ENCODE measurements at places on chromosomes 2 and 18.

DNA sequence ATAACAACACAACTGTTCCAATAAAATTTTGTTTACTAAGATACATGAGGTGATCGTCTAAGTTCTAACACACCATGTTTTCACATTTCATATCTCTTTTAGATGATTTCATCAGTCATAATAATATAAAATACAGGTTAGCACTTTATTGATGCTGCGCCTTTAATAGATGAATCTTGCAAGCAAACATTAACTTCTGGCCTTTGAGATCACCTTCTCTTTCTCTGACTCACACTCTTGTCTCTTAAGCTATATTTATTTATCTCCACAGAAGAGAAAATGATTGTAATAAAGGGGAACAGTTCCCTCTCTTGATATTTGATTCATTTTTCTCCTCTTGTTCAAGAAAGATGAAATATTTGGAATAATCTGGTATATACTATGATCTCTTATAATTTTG is 603.3 kb upstream of the POU3F3 start:
- no peak for DNase-seq

DNA sequence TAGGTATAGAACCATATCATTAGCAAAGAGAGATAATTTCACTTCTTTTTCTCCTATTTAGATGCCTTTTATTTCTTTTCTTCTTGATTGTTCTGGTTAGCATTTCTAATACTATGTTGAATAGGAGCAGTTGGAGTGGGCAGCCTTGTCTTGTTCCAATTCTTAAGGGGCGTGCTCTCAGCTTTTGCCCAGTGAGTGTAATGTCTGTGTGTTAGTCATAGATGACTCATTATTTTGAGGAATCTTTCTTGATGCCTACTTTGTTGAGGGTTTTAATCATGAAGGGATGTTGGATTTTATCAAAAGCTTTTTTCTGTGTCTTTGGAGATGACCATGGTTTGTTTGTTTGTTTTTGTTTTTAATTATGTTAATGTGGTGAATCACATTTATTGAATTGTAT is 1453.1 kb upstream of the SLC39A10 start:
- DNase-seq = no peak

- no peak for DNase-seq
These were observed 510.4 kb downstream of the LRP1B start for GRCh38 chr2:141620372-141620771.

DNA sequence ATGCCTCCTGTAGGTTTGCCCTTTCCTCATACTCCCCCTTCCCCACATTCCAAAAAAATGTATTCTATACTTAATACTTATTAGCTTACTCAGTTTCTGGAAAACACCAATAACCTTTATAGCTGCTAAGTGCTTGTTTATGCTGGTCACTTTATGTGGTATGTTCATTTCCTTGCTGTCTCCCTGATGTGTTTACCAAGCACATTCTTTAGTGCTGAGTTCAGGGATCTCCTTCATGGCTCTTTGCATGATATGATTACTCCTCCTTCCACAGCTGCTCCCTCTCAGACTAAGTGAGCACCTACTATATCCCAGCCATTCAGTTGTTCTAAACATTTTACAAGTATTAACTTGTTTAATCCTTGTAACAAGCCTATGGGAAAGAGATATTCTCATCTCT is 698.3 kb upstream of the FANCL start:
- DNase-seq = no peak

DNA sequence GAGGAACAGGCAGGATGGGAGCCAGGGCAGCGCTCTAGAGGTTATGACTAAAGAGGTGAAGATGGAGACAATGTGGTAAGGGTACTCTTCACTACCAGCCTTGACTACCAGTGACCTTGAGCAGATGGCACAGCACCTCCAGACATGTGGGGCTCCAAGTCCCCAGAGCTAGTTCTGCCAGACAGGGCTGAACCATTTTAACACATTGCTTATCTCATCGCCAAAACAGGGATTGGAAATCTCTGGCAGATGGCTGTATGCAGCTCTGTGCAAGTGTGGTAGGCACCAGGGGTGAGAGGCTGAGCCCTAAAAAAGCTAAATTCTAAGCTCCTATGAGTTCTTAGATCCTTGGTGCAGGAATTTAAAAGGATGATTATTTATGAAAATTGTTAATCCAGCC is 41.3 kb downstream of the FSHR start:
- DNase-seq = peak; percentile 57

GRCh38 chr2:133838642-133839365 is 270.5 kb upstream of the NCKAP5 start:
- DNase-seq = no peak

GRCh38 chr18:34862561-34862960 is 152.5 kb downstream of the DTNA start:
- no peak for DNase-seq

DNA sequence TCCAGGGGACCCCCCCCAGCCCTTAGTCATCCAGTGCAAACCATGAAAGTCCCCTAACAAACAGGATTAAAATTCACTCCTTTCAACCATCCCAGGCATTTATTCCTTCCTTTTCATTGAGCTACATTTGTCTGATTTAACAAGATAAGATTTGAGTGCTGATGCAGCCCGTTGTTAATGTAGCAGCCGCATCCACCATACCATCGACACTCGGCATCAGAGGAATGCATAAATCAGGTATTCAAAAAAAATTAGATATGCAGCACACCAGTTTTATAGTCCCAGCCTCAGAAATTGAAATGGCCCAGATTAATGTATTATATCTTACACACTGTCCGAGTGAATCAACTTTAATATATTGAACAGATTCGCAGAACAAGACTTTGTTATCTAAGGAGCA is 676.5 kb upstream of the FANCL start:
- DNase-seq = no peak

- DNase-seq = peak; percentile 86
These were observed at the start of gene KCNG3 for GRCh38 chr2:42493468-42494354. Gene KCNG3 (minus strand): TSS chr2:42493982. CDS start chr2:42493501, 481 bp downstream.

DNA sequence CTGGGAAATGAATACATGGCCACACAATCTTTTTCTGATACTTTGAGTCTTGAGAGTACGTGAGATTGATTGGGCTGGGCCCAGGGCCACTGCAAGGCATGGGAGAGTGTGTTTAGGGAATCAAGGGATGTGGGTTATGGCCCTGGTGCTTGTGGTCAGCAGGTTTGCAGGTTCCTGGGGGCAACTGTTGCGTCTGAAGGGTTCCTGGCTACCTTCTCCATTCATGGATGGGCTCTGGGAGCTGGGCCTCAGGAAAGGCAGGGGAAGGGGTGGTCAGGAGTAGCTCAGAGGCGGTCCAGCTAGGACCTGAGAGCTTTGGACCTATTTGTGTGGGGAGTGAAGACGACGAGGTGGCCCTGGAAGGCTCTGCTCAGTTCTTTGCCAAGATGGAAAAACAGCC is 8.4 kb upstream of the ZAP70 start:
- DNase-seq = no peak

DNA sequence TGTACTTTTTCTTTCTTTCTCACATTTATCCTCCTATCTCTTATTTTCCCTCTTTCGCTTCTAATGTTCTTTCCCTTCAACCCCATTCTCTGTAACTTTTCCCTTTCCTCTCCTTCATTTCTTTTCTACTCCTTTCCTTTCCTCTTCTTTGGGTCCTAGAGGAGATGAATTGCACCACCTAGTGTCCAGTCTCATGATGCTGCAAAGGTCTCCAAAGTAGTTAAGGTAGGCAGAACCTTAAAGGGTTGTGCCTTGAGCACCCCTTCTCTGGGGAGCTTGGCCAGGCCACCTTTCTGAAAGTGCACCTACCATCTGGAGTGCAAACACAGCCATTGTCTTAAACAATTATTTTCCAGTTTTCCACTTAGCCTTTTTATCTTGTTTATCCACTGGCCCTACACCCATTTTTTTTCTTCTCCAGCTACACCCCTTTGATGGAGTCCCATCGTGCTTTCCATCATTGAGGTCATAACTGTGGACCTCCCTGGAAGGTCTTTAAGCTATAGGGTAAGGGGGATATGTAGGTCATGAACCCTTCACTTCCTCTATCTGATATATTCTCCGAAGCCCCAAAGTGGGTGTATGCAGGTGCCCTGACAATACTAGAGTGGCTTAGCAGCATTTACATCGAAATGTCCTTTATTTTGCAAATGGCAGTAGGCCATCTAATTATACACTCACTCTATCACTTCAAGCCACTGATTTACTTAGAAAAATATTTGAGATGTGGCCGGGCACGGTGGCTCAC is 155.9 kb downstream of the ESCO1 start:
- peak; percentile 20 for DNase-seq

DNA sequence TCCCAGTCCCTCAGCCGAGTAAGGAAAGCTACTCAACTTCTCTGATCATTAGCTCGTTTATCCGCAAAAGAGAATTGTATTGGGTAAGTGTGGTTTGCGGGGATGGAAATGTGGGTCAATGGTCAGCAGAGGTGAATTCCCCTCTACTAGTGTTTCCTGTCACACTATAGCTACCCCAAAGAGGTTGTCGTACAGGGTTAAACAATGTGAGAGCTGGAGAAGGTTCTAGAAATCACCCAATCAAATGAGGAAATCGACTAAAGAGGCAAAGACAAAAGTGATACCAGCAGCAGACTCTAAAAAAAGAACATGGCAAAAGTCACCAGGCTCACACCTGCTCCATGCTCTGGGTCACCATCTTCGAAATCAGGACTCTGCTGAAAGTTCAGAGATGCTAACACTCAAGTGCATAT is 144.7 kb upstream of the ITGA4 start:
- DNase-seq = no peak

DNA sequence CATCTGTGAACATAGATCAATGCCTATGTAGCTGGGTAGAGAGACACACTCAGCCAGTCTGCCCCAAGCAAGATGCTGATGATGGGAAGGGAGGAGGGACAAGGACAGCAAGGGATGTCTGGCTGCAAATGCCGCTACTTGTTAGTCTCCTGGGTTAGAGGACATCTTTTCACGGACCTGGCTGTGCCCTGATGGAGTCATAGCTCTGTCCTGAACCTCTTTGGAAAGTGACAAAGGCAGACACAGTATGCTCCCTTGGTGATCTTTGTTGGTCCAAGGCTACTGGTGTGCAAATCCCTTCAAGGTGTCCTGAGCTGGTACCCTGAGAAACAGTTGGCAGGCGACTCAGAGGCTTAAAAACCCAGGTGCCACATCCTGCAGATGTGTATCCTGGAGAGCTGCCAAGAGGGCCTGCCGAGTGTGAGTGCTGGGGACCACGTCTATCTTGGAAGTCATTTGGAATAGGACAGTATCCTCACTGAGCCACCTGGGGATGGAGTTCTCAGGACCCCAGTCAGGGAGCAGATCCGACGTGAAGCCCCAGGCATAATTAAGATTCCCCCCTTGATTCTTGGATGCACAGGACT is 10.8 kb downstream of the FOSL2 start:
- peak; percentile 56 for DNase-seq

- DNase-seq = no peak
These were observed 124.4 kb upstream of the SETBP1 start for GRCh38 chr18:44556296-44556695.

DNA sequence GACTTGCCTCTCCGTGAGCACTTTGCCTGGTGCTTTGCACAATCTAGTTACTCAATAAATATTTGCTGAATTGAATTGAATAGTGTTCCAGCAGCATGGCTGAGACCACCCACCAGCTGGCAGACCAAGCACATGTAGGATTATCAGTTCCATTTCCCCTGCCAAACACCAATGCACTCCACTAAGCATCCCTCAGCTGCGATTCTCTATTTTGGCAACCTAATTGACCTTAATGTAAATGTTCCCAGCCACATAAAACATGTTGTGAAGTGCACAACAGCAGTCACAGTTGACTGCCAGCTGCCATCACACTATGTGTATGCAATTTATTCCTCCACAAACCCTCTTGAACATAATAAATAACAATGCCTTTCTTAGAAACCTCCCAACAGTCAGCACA is 1879.4 kb upstream of the PIK3C3 start:
- DNase-seq = no peak

GRCh38 chr2:17136231-17136630 is 382.0 kb downstream of the RAD51AP2 start:
- DNase-seq = no peak

- no peak for DNase-seq
These were observed 603.8 kb upstream of the LINC00305 start for GRCh38 chr18:64752707-64753106.

GRCh38 chr2:234125451-234126145 is 75.1 kb downstream of the SPP2 start:
- no peak for DNase-seq

DNA sequence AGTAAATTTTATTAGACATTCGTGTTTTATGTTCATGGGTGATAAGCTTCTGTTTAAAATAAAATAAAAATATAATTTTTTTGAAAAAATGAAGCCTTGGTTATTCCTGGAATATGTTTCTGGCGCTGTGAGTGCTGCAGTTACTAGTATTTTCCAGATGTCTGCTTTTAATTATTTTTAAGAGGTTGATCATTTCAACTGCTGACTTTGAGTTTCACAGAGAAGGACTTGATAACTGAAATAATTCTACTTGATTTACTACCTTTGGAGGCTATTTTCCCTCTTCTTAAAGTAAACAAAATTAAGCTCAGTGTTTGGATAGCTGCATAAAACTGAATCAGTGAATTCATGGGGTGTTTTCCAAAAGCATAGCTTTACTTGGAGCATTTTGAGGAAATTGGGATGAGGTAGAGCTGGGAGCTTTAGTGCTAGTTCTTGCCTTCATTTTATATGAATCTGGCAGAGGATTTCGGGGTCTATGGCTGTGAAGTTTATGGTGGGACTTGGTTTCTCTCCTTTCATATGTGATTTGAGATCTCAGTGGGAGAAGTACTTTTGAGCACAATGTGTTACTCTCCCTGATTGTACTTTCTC is 666.5 kb downstream of the DCDC2C start:
- no peak for DNase-seq

- DNase-seq = no peak
These were observed 223.5 kb downstream of the HRH4 start for GRCh38 chr18:24683925-24684324.

DNA sequence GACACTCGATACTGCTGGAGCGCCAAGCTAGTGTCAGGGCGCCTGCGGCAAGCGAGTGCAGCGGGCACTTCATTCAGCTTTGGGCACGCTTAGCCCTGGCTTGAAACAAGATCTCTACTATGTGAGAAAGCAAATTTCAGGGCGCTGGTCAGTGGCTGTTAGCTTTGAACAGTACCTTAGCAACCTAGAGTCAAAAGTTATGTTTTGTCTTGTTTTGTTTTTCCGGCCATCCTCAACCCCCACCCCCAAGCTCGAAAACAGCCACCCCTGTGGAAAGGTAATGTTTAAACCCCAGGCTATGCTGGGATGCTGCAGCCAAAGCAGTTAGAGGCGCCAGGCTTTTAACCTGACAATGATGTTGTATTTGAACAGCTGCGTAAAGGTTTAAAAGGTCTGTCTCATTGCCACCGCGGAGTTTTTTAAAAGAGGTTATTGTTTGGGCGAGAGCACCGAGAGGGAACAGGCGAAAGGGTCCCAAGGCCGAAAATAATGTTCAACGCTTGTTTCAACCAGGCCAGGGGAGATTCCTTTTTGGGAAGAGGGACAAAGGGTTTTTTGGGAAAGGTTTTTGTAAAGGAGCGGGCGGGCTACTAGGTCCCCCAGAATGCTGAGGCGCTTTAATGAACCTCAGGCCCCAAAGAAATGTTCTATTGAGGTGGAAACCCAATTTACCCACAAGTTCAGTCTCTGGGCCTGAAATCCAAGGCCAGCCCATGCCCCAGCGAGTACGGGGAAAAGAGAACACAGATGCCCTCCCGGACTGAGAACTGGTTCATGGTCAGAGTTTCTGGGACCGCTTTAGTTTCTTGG is 2.3 kb upstream of the HOXD10 start:
- DNase-seq = no peak

Data from BE2C (cell line).